Progenitor cell of endocrine pancreas (in vitro differentiated cells): ENCODE measurements at places on chromosomes 6 and 20. TPM values are rescaled to one million over a fixed set of nuclear protein-coding genes. Genes with fewer than 3 reads are reported as not detected.

Gene ZNF165
- total RNA-seq: 9.7 TPM in 2 replicates

Gene FAM209A
- total RNA-seq: 0.69 TPM in 1 of 2 replicates, not detected in the other

Gene OR12D3
- total RNA-seq: not detected in 2 replicates

Gene KHDC1L
- total RNA-seq: not detected in 2 replicates

Gene TRIM15
- not detected in 2 replicates for total RNA-seq

Gene FAM217A
- total RNA-seq: 0.13 TPM in 1 of 2 replicates, not detected in the other

Gene MUCL3
- total RNA-seq: 0.05 TPM in 1 of 2 replicates, not detected in the other

Gene PI3
- total RNA-seq: not detected in 2 replicates

Gene TFAP2C
- total RNA-seq: 0.50 and 0.80 TPM in 2 replicates
